ENCODE measurements at places on chromosomes 13 and 19.

GRCh38 chr13:27053210-27053884, 118.3 kb downstream of the USP12 start:
- DNase-seq, result no peak

GRCh38 chr19:21569494-21569865, 64.1 kb downstream of the ZNF429 start:
- no peak for DNase-seq

- DNase-seq, result no peak
These were observed 635 bp upstream of the NBEA start for GRCh38 chr13:34941436-34941834.

GRCh38 chr13:110151462-110151861, 155.5 kb downstream of the COL4A1 start:
- DNase-seq, result no peak

DNA sequence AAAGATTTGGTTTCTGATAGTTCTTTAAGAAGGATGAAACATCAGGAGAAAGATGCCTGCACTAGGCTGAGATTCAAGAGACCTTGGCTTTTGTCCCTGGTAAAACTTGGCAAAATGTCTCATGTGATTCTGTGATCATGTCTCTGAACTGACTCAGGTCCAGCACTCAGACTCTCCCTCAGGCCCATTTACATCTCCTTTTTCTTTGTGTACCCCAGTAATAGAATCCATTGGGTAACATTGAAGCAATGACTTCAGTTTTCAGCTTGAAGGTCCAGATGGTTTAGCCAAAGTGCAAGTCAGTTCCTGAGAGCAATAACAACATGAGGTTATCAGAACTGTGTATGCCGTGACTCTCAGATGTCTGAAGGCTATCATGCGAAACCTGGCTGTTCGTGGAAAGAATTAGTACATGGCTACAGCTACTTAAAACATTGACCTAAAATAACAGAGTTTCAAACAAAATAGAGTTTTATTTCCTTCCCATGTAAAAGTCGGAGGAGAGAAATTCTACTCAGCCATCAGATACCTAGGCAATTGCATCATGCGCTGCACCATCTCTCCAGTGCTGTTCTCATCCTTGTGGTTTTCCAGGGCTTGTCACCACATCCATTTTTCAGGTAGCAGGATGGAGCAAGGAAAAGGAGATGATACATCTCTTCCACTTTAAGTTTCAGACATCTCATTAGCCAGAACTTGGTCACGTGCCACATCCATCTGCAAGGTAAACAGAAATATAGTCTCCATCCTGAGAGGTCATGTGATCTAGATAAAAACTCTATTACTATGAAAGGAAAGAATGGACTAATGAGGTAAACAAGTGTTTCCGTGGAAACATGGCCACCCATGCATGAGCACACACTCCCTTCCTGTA, 117.3 kb downstream of the POSTN start:
- DNase-seq, result no peak

DNA sequence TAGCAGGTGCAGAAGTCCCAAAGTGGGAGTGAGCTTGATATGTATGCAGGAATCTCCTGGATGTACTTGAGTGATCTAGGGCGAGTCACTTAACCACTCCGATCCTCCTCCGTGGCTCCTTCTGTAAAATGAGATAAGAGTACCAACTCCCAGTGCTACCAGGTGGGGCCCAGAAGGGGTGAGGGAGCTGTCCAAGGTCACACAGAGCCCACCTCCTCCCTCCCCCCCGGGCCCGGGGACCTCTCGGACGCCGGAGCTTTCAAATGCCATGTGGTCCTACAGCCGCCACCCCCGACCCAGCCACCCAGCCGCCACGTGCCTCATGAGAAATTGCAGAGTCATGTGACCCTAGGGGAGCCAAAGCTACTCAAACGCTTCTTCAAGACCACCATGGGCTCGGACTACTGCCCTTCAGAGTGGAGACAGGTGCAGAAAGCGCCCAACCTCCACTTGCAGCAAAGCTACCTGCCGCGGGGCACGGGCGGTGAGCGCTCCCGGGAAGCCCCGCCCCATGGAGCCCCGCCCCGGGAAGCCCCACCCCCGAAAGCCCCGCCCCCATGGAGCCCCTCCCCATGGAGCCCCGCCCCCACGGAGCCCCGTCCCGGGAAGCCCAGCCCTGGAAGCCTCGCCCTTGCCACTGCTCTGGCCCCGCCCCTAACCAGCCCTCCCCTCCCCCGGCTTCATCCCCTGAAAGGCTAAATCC, 10.1 kb upstream of the ZNF358 start:
- no peak for DNase-seq
